ENCODE measurements at places on chromosomes 7 and 10. TPM values are rescaled to one million over a fixed set of nuclear protein-coding genes. Genes with fewer than 3 reads are reported as not detected.

GRCh38 chr10:102115775-102116174 is 4.4 kb downstream of the LDB1 start:
- H3K4me3 ChIP-seq = peak overlapping the region; percentile 84
- H3K27ac ChIP-seq = peak overlapping the region; percentile 100
- H3K27me3 ChIP-seq = no peaks in the 10 kb centered on the region
- H3K36me3 ChIP-seq = peaks cover 23% of the 10 kb centered on the region
- DNase-seq = peak; percentile 12

GRCh38 chr7:24406789-24407299 is 122.9 kb downstream of the NPY start:
- no peaks in the 10 kb centered on the region for H3K36me3 ChIP-seq
- no peak overlapping the region for H3K4me3 ChIP-seq
- DNase-seq = no peak
- peaks cover 7% of the 10 kb centered on the region for H3K4me1 ChIP-seq
- H3K27ac ChIP-seq = no peak overlapping the region

GRCh38 chr7:33539198-33539597 is 366.1 kb upstream of the BMPER start:
- H3K4me1 ChIP-seq = no peaks in the 10 kb centered on the region
- no peak overlapping the region for H3K27ac ChIP-seq
- no peaks in the 10 kb centered on the region for H3K27me3 ChIP-seq
- H3K36me3 ChIP-seq = peaks cover 50% of the 10 kb centered on the region

The SPDYE2B gene
- total RNA-seq = not detected
